Stomach (tissue), 19 donors: ENCODE measurements at places on chromosomes 5 and 9.

DNA sequence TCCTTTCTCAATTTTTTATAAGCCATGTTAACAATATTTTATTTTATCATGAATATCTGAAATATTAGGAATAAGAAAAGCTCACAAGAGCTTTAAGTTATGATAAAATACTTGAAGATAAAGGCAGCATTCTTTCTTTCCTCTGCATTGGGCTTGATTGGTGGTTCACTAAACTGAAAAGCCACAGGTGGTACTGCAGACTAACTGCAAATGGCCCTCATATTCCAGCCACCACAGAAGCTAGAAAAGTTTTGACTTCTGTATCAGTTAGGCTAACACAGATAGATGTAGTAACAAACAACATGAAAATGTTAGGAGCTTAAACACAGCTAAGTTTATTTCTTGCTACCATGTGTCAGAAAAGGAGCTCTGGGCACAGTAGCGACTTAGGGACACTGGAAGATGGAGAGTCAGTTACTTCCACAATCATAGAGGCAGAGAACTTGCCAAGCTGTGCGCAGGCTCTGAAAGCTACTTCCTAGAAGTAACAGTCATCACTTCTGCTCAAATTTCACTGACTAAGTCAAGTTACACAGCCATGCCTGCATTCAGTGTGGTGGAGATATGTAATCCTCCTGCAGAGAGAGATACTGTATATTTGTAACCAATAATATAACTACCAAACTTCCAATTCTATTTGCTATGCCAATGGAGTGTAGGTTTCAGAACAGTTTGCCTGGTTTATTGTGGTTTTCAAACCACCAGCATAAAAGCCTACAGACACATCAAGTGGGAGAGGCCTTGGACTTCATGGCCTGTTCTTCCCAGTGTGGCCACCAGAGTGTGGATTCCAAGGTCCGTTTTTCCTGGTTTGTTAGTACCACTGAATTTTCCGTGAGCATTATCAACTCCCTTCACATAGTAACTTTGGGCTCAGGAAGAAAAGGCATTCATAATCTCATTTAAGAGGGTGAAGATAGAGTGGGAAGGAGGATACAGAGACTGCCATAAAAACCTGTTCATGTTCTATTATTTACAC lies 268.3 kb downstream of the PJA2 start:
- DNase-seq, result no peak

GRCh38 chr5:128436749-128437188 lies 101.3 kb downstream of the FBN2 start:
- no peak for DNase-seq

DNA sequence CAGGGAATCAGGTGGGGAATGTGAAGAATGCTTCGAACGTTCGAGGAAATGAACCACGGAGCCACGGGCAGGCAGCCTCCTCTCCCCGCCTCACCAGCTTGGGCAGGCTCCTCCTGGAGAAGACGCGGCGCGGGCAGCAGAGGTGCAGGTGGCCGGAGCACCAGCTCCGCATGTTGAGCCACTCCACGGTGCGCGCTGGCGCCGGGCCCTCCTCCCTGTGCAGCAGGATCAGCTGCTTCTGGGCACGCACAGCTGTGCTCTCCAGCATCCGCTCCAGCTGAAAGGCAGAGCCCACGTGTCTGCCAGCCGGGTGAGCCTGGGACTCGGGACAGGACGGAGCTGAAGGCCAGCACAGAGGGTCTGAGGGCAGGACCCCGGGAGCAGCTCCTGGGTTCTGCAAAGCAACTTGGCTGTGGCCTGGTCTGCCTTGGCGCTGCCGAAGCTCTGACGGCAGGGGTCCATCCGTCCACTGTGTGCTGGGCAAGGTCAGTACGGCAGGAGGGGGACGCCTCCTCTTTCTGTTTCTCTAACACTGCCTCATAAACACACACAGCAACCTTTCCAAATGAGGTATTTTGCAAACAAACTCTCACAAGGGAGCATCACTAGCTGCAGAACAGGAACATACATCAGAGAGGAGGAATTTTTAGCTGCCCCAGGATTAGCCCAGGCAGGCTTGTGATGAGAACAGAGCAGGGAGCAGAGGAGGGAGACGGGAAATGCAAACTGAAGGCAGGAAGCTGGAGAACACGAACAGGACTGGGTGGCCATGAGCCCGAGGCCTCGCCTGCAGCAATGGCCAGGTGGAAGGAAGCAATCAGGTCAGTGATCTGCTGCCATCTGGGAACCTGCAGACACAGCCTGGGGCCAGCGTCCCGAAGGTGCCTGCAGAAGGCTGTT lies 20.1 kb upstream of the NSMF start:
- DNase-seq, result peak; percentile 56

DNA sequence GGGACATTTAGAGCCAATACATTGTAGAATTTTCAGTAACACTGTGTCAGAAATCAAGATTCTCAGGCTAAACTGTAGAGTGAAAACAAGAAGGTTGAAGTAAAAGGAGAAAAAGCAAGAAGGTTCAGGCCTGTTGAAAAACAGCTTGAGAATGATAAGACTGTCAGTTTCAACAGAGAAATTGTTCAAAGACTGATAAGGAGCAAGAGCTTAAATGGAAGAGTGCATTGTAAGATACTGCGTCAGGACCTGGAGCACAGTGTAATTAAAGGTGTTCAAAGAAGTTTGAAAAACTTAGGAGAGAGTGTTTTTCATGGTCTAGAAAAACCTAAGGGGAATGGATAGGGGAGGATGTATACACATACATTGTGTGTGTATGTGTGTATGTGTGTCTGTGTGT lies 408.3 kb downstream of the KDM4C start:
- no peak for DNase-seq

DNA sequence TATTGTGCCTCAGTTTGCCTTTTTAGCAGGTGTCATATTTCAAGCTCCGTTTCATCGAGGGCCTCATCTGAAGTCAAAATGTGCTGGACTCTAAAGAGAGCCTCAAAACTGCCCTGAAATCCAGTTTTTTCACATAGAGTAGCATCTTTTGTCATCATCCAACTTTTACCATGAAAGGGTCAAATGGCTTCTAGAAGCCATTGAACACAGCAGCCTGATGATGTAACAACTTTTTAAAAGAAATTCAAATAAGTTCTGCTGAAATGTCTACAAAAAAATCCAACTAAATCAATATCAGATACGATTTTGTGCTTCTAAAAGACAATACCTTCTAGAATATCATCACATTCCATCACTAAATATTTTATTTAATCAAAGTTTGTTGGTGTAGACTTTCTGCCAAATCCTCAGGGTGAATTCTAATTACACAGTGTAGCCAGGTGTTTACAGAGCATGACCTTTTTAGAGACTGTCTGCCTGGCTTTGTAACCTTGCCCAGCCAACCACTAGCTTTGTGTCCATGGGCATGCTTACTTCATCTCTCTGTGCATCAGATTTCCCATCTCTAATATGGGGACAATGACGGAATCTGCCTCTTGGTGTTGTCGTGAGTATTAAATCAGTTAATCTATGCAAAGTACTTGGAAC lies 505.0 kb downstream of the EBF1 start:
- DNase-seq, result no peak
